ENCODE measurements at places on chromosomes 13 and 19.

GRCh38 chr13:31409678-31410356 lies 210.0 kb downstream of the B3GLCT start:
- no peak for DNase-seq

DNA sequence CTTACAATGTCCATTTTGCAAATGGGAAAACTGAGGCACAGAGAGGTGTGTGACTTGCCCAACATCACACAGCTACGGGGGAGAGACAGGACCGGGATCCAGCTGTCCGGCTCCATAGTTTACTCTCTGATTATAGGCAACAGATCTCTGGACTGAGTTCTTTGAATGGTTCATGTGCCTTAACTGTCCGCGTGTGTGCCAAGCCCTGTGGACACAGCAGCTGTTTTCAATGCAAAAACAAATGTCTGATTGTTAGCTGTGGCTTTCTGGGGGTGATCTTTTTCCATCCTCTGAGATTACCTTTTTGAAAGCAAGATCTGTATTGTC lies 94.1 kb downstream of the KL start:
- no peak for DNase-seq

- no peak for DNase-seq
Measured at GRCh38 chr19:35279374-35279773, 3.0 kb upstream of the HAMP start.

DNA sequence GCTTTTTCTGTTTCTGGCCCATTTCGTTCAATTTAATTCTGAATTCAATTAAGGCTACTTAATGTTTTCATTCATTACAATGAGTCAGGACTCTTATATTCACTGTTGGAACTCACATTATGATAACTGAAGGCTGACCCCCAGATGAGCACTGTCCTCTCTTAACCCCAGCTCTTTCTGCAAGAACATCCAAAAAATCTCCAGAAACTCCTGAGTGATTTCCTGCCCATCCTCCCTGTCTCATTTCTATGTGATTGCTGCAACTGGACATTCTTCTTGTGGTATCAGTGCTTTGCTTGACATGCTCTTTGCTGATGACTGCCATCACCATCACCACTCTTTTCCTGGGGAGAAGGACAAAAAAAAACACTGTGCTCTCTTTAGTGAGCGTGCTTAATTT lies 240.3 kb downstream of the SPRY2 start:
- no peak for DNase-seq

DNA sequence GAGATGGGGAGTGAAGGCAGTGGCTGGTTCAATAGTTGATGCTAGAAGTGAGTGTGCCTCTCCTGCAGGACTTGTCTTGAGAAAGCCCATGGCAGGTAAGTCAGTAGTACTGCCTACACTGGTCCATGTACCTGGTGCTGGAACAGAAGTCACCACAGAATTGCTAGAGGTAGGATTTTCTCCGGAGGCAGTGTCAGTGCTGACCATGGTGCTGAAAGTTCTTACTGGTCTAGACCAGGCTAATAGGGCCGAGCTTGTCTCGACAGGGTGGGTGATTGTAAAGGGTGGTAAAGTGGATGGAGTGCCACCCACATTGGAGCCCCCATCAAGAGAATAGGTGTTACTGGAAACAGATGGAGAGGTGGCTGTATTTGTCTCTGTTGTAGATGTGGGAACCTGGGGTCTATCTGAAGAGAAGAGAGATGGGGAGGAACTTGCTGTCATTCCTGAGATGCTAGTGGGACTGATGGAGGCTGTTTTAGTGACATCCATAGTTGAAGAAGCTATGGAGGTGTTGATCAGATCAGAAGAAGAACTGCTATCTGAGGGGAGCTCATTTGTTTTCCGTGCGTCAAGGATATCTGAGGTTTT lies 36.6 kb downstream of the MUC16 start:
- no peak for DNase-seq

DNA sequence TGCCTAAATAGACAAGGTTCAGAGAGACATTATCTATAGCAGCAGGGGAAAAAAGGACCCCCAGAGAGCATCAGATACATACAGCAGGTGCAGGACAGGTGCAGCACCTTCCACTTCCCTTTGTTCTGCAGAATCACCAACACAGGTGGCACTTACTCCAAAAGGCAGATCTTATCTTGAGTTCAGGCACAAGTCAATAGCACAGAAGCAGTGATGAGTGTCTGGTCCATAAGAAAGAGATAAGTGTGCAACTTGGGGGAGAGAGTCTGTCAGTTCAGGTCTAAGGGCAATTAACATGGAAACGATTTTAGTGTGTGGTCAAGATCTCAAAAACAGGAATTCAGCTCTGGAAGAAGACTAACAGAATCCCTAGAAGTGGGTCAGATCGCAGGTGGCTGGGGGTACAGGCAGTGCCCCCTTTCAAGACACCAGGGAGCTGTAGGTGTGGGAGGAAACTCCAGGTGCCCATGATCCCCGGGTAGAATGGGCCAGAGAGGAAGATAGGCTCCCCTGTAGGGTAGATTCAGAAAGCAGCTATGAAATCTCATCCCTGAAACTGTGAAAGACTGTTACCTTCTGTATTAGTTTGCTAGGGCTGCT lies 40.6 kb downstream of the TNFSF11 start:
- no peak for DNase-seq

GRCh38 chr13:113992276-113993005 lies 18.6 kb upstream of the C13orf46 start:
- no peak for DNase-seq

DNA sequence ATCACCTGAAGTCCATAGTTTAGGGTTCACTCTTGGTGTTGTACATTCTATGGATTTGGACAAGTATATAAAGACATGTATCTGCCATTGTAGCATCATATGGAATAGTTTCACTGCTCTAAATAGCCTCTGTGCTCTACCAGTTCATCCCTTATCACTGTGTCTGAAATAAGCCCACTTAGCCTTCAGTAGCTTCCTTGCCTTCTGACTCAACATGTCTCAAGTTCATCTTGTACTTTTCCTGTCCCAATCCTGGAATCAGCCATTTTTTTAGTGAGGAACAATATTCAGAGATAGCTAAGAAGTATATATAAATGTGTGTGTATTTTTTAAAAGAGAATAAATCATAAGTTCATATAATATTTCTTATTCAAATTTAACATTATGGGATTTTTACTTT lies 79.2 kb downstream of the DHRS12 start:
- DNase-seq: no peak

DNA sequence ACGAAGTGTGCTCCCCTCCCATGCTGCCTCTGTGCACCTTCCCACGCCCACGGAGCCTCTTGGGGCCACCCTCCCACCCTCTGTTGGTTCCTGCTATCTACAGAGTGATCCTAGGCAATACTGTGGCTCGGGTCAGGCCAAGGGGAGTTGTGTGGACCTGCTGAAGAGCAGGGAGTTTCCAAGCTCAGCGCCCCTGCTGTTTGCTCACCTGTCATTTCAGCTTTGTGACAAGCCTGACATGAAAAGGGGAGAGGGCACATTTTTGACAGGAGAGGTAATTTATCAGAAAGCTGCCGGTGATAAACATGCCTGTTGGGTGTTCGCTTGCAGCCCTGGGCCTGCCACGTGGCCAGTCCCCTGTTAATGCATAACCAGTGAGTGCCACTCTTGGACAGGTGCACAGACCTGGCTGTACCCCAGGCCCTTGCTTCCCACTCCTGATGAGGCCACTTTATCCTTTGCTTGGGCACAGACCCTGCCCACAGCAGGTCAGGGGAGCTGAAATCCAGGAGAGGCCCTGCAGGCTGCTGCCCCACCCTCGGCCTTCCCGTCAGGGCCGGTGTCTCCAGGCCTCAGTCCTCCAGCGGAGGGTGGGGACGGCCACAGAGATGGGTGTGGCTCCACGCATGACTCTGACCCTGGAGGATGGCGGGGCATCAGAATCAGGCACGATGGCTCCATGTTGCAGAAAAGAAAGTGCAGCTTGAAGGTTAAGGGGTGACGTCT lies 201.5 kb upstream of the GPR12 start:
- no peak for DNase-seq

DNA sequence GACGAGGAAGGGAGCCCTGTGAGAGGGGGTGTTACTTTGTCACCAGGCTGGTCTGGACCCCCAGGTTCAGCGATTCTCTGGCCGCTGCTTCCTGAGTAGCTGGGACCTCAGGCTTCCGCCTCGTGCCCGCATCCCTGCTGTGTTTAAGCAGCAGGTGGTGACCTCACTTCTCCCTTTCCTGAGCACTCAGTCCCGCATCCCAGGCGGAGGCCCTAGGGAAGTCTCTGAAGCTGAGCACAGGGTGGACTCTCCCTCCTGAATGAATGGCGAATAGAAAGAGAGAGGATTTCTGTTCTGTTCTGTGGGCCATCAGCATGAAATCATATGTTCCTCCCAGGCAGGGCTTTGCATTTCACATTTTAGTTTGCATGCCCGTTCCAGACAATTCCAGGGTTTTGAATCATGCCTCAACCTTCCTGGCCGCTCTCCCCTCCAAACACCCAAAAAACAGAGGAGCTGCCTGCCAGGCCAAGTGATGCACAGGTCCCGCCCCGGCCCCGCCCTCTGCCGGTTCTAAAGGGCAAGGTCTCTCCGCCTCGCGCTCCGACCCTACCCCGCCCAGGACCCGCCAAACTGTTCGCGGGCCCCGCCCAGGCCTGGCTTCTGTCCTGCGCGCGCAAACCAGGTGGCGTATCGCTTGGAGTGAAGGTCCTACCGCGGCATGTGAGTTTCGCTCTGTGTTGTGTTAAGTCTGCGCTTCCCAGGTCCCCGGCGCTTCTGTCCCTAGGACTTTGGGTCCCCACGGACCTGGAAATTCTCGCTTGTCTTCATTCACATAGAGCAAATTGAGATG lies 35.1 kb upstream of the ZNF808 start:
- DNase-seq: no peak

GRCh38 chr13:28704282-28704681 lies 14.5 kb downstream of the SLC46A3 start:
- peak; percentile 42 for DNase-seq

DNA sequence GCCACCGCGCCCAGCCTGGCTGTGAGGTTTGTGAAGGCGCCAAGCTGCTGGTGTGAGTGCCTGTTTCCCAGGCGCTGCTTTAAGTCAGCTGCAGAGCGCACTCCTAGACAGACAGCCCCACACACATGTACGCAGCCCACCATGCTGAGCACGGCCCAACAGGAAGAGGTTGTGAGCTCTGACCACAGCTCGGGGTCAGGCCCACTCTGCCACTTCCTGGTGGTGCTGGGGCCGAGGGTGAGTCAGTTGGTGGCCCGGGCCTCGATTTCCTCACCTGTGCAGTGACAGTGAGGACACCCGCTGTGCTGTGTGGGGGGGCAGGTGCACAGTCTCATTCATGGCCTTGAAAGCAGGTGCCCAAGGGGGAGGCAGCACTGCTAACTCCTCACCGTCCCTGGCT lies 106.7 kb downstream of the KDM4B start:
- no peak for DNase-seq

DNA sequence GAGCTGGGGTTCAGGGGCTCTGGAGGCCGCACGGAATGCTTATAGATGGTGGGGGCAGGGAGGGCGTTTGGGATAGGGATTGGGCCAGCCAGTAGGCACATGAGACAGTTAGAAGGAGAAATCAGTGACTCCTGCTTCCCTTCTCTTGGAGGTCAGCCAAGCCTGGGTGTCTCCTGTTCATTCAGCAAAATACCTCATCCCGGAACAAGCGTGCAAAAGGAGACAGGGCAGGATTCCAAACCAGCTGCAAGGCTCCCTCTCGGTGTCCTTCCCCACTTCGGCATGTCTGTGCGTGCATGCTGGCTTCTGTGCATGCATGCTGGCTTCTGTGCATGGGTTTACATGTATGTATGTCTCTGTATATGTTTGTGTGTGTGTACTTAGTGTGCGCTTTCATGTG lies 37.3 kb upstream of the PEPD start:
- no peak for DNase-seq

DNA sequence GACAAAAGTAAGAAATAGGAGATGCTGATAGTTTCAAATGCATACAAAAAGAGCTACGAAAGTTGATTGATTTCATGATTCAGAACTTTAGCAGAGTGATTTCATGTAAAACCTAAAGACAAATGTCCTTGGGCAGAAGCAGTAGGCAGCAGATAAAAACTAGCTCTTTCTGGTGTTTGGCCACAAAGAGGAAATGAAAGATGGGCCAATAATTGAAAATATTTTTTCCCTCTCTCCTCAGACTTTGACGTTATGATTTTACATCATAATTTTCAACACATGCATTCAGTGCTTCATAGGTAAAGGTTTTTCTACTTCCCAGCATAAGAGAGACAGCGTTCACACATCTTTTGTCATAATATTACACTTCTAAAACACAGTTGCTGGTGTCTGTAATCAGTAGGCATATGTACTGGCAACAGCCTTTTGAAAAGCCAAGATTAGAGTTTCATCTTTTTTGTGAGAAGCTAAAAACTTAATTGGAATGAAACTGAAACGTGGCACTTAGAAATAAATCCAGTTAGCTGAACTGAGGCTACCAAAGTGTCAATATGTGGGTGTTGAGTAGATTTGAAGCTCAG lies 9.3 kb downstream of the SCEL start:
- DNase-seq: no peak

- no peak for DNase-seq
Measured at GRCh38 chr13:27857282-27857681, 62.5 kb upstream of the PDX1 start.

DNA sequence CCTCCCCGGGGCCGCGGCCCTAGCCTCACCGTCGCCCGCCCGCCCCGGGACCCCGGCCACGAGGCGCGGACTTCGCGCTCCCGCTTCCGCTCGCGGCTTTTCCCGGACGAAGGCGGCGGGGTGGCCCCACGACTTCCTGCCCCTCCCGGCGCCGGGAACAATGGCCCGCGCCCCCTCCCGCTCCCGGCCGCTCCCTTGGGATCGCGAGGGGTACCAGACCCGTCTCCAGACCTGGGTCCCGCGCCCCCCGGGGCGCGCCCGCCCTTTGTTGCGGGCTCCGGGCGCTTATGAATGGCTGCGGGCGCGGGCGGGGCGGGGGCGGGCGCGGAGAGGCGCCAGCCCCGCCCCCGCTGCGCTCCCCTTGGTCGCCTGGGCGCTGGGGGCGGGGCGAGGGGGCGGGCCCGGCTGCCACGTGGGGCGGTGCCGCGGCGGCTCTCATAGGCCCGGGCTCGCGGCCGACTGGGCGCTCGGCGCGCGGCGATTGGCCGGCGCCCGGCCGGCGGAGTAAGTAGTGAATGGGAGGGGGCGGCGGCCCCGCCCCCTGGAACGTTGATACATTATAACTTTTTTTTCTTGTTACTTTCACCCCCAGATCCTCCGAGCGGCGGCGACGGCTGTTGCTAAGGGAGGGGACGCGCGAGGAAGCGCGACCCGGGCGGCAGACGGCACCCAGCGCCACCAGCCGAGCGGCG lies 1.1 kb downstream of the MIDN start:
- peak; percentile 99 for DNase-seq

- no peak for DNase-seq
Measured at GRCh38 chr13:79936368-79937136, 404.4 kb downstream of the SPRY2 start.
